Right lung (tissue), 10 donors: ENCODE measurements at places on chromosomes 5 and 9. TPM values are rescaled to one million over a fixed set of nuclear protein-coding genes. Genes with fewer than 3 reads are reported as not detected.

- no peak for DNase-seq
Measured at GRCh38 chr9:22356985-22357384, 89.6 kb upstream of the DMRTA1 start.

- DNase-seq: no peak
Measured at GRCh38 chr9:19239955-19240354, 9.5 kb downstream of the DENND4C start.

DNA sequence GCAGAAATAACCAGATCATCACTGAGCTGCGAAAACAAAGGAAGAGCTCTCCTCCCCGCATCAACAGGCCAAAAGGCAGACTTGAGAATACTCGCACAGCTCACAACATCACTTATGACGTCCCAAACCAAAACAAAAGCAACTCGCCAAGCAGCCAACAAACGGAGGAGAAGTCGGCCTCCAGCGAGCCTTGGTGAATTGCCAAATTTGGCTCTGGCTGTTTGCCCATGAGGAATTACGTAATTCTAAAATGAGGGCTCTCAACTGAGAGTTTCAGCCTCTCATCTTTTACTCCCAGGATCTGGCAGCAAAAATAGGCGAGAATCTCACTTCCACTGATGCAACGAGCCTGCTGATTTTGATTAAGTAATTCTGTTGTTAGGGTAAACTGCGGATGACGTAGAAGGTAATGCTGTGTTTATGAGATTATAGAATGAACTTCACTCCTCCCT is 51.7 kb upstream of the SEMA6A start:
- peak; percentile 92 for DNase-seq

DNA sequence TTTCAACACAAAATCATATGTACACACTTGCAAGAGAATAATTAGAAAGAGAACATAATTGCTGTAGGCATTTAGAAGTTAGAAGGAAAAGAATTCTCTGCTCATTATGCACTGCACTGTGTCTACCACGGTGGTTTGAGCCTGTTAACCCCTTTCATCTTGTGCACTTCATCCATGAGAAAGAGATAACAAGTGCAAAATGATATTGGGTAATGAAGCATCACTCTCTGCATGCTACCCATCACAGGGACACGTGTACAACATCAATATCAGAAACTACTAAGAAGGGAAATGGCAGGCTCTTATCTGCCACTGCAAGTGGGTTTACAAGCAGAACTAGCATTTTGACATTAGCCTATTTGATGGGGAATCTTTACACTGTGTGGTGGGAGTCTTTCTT is 202.6 kb downstream of the CDH12 start:
- DNase-seq: no peak

LCN15 gene
- 2.2 TPM for polyA plus RNA-seq

- no peak for DNase-seq
Measured at GRCh38 chr5:173719731-173720082, 103.3 kb upstream of the BOD1 start.

- DNase-seq: no peak
Measured at GRCh38 chr9:72929542-72929941, 23.3 kb downstream of the ALDH1A1 start.

DNA sequence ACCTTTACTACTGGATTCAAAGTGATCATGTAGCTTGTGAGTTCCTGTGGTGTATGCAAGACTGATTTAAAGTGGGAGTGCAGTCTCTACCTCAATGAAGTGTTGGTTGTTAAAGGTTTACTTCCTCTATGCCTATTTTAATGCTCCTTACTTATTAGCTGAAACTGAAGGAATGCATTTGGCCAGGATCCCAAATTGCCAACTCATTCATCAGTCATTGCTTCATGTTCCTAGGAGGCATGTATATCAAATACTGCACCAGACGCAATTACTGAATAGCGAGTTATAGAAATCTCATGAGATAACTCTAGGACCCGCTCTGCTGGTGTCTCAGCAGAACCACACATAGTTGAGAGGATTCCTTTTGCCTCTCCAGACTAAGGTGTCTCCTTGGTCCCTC is 143.0 kb upstream of the RPS23 start:
- no peak for DNase-seq

PCDHA1 gene
- 0.07 TPM for polyA plus RNA-seq

DNA sequence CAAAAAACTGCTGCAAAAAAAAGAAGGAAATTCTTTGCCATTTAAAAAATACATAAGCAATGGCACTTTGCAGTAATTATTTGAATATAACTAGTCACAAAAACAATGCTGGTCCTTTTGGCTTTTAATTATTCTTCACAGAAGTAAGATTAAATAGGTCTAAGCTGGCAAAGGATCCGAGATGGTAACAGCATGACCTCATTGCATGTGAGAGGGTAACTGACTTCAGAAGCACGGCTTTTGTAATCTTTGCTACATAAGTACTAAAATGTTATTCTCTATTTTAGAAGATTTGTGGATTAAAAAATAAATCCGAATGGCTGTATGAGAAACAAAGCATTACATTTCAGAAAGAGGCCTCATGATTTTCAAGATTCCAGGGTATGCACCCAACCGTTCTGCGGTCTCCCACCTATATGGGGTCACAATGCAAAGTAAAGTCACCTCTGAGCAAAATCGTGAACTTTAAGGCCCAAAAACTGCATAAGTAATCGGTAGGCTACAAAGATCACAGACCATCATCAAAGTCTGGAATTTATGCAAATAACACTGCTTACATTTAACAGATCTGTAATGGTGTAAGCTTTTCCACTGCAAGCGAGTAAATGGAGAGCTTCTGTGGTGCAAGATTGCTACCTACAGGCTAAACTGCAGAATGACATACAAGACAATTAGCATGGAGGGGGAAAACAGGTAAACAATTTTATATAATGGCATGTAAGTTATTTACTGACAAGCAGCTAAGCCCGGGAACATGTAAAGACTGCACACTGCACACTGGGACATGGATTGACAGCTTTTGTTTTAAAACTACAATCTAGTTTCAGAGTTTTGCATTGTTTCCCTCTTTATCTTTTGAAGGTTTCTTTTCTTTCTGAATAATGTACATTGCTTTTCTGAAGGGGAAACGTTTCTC is 231.6 kb downstream of the SLF1 start:
- peak; percentile 40 for DNase-seq

MCCC2 gene
- polyA plus RNA-seq: 47.9 TPM

PTPRD gene
- 117 TPM for polyA plus RNA-seq

DNA sequence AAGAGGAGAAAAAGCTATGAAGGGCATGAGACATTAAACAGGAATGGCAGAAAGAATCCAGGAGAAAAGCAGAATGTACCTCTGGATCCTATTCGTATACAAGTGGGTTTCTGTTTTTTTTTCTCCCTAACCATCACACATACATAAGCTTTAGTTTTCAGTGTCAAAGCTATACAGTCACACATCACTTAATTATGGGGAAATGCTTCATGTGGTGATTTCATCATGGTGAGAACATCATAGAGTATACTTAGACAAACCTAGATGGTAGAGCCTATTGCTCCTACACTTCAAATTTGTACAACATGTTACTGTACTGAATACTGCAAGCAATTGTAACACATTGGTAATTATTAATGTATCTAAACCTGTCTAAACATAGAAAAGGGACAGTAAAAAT is 290.6 kb downstream of the AOPEP start:
- DNase-seq: no peak

DNA sequence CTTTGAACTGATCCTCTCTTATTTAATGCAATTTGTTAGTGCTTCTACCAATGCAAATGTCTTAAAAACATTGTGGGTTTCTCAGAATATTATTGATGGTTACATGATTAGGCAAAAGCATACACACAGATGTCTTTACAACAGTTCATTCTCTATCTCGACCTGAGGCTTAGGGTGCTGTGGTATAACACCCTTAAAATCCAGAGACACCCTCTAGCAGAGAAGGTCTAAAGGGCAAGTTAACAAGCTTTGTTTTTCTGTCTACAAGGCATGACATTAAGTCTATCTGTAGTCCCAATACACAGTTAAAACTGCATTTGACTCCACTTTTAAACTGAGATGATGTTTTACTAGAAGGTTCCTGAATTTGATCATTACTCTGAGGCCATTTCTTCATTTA is 518.7 kb upstream of the MEF2C start:
- DNase-seq: no peak

GRCh38 chr5:61018062-61018461 is 73.1 kb downstream of the NDUFAF2 start:
- no peak for DNase-seq

DNA sequence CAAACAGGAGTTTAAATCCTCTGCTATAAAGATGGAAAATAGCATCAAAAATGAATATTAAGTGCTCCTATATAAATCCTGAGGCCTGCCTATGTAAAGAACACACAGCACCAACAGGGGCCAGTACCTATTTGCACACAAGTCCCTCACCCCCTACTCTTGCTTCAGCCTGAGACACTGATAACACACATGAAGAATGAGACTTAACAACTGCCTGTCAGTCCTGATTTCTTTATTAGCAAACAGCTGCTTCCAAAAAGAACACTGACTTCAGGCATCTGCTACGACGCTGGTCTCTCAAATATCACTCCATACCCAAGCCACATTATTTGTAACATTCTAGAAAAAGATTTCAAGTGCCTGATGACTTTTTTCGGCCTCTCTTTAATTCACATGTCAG is 55.5 kb downstream of the MYO10 start:
- DNase-seq: no peak

DNA sequence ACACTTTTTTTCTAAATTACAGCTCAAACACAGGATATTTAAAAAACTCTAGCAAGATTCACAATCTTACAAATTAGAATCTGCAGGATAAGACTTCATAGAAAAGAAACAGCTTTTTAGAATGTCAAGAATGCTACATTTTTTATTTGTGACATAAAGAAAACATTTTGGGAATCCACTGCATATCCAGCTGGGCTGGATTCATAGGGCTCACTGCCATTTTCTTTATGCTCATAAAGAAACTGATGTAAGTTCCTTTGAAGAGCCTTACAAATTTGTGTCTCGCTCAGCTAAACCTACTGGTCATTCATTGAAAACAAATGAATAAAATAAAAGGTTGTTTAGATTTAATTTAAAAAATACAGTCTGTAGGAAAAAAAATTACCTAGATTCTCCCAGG is 332.3 kb downstream of the TRPM3 start:
- no peak for DNase-seq

- DNase-seq: no peak
Measured at GRCh38 chr5:13740471-13740870, 204.0 kb downstream of the DNAH5 start.

CLK4 gene
- polyA plus RNA-seq: 96.2 TPM

- DNase-seq: no peak
Measured at GRCh38 chr5:28707706-28708105, 1669.3 kb upstream of the CDH9 start.

- DNase-seq: peak; percentile 52
Measured at GRCh38 chr9:114738581-114739316, 56.8 kb upstream of the TEX48 start.

IRX4 gene
- polyA plus RNA-seq: not detected

PAX5 gene
- polyA plus RNA-seq: 0.14 TPM

- DNase-seq: peak; percentile 7
Measured at GRCh38 chr9:107118863-107119624, 164.0 kb upstream of the RAD23B start.

NMUR2 gene
- polyA plus RNA-seq: 0.54 TPM

DNA sequence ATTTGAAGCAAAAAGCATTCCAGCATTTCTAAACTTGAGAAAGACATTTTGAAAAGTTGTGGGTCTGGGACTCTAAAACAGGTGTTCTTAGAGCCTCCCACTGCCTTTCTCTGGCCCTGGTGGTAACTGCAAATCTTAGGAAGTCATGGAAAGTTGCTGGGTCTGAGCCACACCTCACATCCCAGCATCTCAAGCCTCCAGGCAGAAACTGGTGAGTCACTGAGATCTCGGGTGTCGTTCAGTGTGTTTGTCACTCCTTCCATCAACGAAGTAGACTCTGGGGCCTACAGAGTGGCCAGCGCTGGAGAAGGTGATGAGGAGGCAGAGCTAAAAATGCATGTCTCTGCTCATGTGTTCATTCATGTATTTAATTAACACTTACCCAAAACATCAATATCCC is 59.6 kb upstream of the C5orf58 start:
- no peak for DNase-seq

IL13 gene
- not detected for polyA plus RNA-seq

- no peak for DNase-seq
Measured at GRCh38 chr9:129280236-129280622, 102.2 kb upstream of the IER5L start.

HNRNPA0 gene
- polyA plus RNA-seq: 61.8 TPM

- DNase-seq: no peak
Measured at GRCh38 chr9:89413963-89414638, 83.8 kb downstream of the SEMA4D start.

GRCh38 chr9:77177894-77178794 is 810 bp downstream of the VPS13A start:
- DNase-seq: peak; percentile 38

GRCh38 chr5:170315154-170315553 is 17.6 kb upstream of the LCP2 start:
- DNase-seq: peak; percentile 80

DNA sequence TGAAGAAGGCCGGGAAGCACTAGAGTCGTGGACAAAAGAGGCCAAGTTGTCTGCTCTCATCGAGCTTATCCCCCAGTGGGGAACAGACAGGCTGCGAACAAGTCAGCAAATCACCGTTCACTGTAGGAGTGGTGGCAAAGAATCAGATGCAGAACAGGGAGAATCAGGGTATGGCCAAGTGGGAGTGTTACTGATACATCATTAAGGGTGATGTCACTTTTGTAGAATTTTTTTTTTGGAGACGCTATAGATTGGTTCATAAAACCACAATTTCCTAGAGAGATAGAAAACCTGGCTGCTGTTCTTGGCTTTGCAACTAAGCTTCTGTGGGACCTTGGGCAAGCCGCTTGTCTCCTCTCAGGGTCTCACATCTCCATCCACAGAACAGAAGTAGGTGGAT is 21.3 kb downstream of the SPRY4 start:
- no peak for DNase-seq

DNA sequence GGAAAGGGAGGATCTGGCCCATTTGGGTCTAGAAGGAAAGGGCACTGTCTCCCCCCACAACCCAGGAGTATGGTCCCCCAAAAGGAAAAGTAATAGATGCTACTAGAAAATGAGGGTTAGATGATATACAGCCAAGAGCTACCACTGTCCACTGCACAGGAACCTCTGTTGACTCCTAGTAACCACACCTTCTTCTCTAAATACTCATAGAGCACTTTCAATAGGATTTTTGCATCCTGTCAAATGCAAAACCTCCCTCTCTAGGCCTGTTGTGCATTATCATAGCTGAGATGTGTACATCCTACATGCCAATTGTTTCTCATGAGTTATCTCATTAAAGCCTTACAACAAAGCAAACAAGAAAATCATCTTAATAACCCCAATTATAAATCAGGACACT is 66.8 kb downstream of the THBS4 start:
- no peak for DNase-seq

MUSK gene
- polyA plus RNA-seq: 0.51 TPM
